ENCODE measurements at places on chromosomes 3 and 15. TPM values are rescaled to one million over a fixed set of nuclear protein-coding genes. Genes with fewer than 3 reads are reported as not detected.

The FETUB gene
- polyA plus RNA-seq = not detected

The AADACL2 gene
- 0.01 TPM for polyA plus RNA-seq

GRCh38 chr3:63150880-63151279, 127.2 kb upstream of the SYNPR start:
- no peaks in the 10 kb centered on the region for H3K27me3 ChIP-seq
- H3K36me3 ChIP-seq = no peaks in the 10 kb centered on the region
- H3K27ac ChIP-seq = no peak overlapping the region
- no peak for DNase-seq

- no peaks in the 10 kb centered on the region for H3K36me3 ChIP-seq
- no peaks in the 10 kb centered on the region for H3K27me3 ChIP-seq
- peak overlapping the region; percentile 87 for H3K27ac ChIP-seq
- H3K4me3 ChIP-seq = no peak overlapping the region
These were observed 6.3 kb downstream of the ADGRG7 start for GRCh38 chr3:100615684-100616083.

GRCh38 chr15:44082558-44083157, 112.4 kb downstream of the FRMD5 start:
- no peaks in the 10 kb centered on the region for H3K27me3 ChIP-seq
- no peaks in the 10 kb centered on the region for H3K4me1 ChIP-seq
- H3K36me3 ChIP-seq = no peaks in the 10 kb centered on the region

The HDC gene
- 0.28 TPM for polyA plus RNA-seq

DNA sequence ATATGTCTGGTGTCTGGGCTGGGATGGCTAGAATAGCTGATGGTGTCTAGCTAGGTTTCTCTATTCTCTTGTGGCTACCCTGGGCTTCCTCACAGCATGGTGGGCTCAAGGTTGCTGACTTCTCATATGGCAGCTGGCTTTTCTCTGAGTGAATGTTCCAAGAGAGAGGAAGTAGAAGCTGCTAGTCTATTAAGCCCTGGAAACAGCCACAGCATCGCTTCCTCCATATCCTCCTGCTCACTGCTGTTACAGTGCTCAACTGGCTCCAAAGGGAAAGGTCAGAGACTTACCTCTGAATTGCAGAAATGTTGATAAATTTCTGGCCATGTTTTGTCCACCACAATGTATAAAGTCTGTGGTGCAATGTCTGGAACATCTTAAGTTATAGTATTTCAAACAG, 299.9 kb upstream of the ADAMTS9 start:
- H3K4me1 ChIP-seq = no peaks in the 10 kb centered on the region
- no peak for DNase-seq
- H3K27me3 ChIP-seq = no peaks in the 10 kb centered on the region
- no peaks in the 10 kb centered on the region for H3K36me3 ChIP-seq
- H3K27ac ChIP-seq = no peak overlapping the region

The TADA3 gene
- 50.0 TPM for polyA plus RNA-seq

DNA sequence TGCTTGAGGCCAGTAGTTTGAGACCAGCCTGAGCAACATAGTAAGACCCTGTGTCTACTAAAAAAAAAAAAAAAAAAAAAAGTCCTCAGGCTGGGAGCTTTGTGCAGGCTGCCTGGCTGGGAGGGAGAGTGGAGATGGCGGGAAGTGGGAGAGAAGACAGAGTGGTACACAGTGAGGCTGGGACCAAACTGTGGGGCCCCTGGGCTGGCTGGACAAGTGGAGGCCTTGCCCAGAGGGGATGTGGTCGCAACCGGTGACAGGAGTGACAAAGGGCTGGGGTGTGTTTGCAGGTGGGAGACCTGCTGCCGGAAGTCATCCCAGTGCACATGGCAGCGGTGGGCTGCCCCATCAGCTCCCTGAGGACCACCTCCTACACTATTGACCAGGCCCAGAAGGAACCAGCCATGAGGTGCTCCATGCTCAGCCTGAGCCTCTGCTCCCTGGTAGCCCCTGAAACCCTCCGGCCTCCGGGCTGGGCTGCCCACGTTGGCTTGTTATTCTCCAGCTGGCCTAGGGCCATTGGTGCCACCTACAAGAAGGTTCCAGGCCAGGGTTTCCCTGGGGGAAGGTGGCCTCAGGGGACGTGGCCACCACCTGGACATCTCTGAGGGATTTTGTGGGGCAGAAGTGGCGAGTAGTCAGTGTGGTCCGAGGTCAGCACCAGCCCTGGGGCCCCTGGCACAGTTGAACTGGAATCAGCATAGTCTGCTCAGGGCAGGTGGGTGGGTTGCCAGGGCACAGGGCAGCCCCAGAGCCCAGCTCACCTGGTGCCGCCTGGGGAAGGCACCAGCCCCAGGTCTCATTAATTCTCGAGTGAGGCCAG, 22.7 kb downstream of the ACAA1 start:
- no peak for DNase-seq
- no peaks in the 10 kb centered on the region for H3K27me3 ChIP-seq
- peaks cover 6% of the 10 kb centered on the region for H3K36me3 ChIP-seq

The ACKR2 gene
- 2.6 TPM for polyA plus RNA-seq

The GOLGA6A gene
- polyA plus RNA-seq = 0.15 TPM

The PAQR9 gene
- polyA plus RNA-seq = 0.13 TPM

The ADIPOQ gene
- polyA plus RNA-seq = not detected

- H3K27me3 ChIP-seq = peaks cover 15% of the 10 kb centered on the region
- H3K36me3 ChIP-seq = no peaks in the 10 kb centered on the region
- no peak overlapping the region for H3K4me3 ChIP-seq
- no peak for DNase-seq
- no peak overlapping the region for H3K27ac ChIP-seq
These were observed 57.5 kb upstream of the TRA2B start for GRCh38 chr3:185995352-185995751.

The FRMD5 gene
- 1.7 TPM for polyA plus RNA-seq

The ZNF774 gene
- 6.0 TPM for polyA plus RNA-seq

- no peak overlapping the region for H3K4me3 ChIP-seq
- no peak for DNase-seq
- H3K36me3 ChIP-seq = no peaks in the 10 kb centered on the region
- no peaks in the 10 kb centered on the region for H3K27me3 ChIP-seq
These were observed 181.3 kb upstream of the EOMES start for GRCh38 chr3:27903446-27903845.

DNA sequence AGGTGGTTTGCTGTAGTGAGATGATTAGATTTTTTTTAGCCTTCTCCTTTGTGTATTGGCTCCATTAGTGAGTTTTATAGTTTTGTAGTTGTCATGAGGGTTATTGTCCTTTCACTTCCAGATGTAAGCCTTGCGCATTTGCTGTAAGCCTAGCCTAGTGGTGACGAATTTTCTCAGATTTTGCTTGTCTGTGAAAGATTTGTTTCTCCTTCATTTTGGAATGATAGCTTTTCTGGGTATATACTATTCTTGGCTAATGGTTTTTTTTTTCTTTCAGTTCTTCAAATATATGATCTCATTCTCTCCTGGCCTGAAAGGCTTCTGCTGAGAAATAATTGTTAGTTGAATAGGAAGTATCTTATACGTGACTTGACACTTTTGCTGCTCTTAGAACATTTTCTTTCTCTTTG, 166.5 kb upstream of the THRB start:
- DNase-seq = no peak
- H3K27me3 ChIP-seq = no peaks in the 10 kb centered on the region
- no peak overlapping the region for H3K4me3 ChIP-seq

GRCh38 chr3:75012791-75013331, 398.4 kb upstream of the CNTN3 start:
- no peaks in the 10 kb centered on the region for H3K4me1 ChIP-seq
- H3K4me3 ChIP-seq = no peak overlapping the region
- H3K27me3 ChIP-seq = no peaks in the 10 kb centered on the region

The STRA6 gene
- 22.2 TPM for polyA plus RNA-seq

The EPHB1 gene
- polyA plus RNA-seq = 3.7 TPM

- no peak overlapping the region for H3K4me3 ChIP-seq
- no peak for DNase-seq
- no peaks in the 10 kb centered on the region for H3K27me3 ChIP-seq
These were observed 161.2 kb upstream of the NECTIN3 start for GRCh38 chr3:110910346-110910955.

GRCh38 chr15:95464509-95464908, 866.0 kb upstream of the NR2F2 start:
- DNase-seq = no peak
- no peak overlapping the region for H3K4me3 ChIP-seq
- H3K4me1 ChIP-seq = no peaks in the 10 kb centered on the region
- no peaks in the 10 kb centered on the region for H3K36me3 ChIP-seq
- no peaks in the 10 kb centered on the region for H3K27me3 ChIP-seq
- H3K27ac ChIP-seq = no peak overlapping the region

DNA sequence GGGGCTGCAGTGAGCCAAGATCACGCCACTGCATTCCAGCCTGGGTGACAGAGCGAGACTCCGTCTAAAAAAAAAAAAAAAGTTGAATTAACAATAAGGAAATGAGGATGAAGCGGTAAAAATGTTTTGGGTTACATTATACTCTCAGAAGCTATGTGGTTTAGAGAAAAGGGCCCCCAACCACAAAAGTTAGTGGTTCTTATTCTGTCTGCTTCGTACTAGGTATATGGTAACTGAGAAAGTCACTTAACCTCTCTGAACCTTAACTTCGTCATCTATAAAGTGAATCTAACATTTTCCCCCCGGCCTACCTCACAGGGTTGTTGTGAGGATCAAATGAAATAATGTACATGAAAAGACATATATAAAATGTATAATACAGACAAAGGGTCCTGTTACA, 38.4 kb upstream of the EHHADH start:
- H3K27ac ChIP-seq = no peak overlapping the region
- no peak overlapping the region for H3K4me3 ChIP-seq
- H3K27me3 ChIP-seq = no peaks in the 10 kb centered on the region
- peaks cover 6% of the 10 kb centered on the region for H3K36me3 ChIP-seq

- no peak for DNase-seq
- H3K27ac ChIP-seq = no peak overlapping the region
- no peak overlapping the region for H3K4me3 ChIP-seq
These were observed 8.5 kb downstream of the CHRD start for GRCh38 chr3:184388164-184388935.

- no peaks in the 10 kb centered on the region for H3K27me3 ChIP-seq
- DNase-seq = no peak
- peak overlapping the region; percentile 66 for H3K27ac ChIP-seq
These were observed 24.2 kb upstream of the NEO1 start for GRCh38 chr15:73028031-73028430.

DNA sequence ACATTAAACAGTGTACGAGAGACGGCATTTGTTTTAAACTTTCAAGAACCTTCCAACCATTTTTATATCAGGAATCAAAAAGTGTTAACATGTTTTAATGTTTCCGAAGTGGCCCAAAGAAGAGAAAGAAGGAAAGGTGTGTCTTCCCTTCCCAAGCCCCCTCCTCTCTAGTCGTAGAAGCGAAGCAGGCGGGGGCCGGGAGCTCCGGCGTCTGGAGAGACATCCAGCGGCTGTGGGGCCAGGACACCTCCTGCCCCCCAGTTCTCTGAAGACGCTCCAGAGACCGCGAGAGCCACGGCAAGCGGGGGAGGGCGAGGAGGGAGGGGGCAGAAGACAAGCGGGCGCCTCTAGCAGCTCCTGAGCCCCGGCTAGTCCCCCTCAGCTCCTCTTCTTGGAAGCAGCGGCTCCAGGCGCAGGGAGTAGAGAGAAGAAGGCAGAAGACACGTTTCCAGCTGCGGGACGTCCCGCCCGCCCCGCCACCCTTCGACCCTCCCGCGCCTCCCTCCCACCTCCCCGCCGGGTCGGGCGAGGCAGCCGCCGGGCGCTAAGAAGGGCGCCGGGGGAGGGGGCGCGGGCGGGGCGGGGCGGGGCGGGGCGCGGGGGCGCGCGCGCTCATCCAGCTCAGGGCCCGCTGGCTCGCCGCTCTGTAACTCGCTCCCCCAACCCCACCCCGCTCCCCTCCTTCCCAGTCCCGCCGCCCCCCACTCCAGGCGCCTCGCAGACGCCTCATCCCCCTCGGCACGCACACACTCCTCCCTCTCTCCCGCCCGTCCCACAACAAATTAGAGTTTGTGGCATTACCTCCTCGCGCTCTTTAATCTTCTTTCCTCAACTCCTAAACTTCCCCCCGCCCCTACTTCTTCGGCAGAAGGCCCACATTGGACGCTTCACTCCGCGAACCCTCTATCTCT, at the start of gene ZBTB20:
ZBTB20 (minus strand) TSS at position 871 of the 911 bp plus-strand sequence.
- peak within 1 kb of the TSS; percentile 95 for H3K4me3 ChIP-seq
- H3K36me3 ChIP-seq = no peaks in the 10 kb centered on the region
- H3K27me3 ChIP-seq = no peaks in the 10 kb centered on the region
- H3K4me1 ChIP-seq = peaks cover 4% of the 10 kb centered on the region

The TRIM42 gene
- polyA plus RNA-seq = not detected

DNA sequence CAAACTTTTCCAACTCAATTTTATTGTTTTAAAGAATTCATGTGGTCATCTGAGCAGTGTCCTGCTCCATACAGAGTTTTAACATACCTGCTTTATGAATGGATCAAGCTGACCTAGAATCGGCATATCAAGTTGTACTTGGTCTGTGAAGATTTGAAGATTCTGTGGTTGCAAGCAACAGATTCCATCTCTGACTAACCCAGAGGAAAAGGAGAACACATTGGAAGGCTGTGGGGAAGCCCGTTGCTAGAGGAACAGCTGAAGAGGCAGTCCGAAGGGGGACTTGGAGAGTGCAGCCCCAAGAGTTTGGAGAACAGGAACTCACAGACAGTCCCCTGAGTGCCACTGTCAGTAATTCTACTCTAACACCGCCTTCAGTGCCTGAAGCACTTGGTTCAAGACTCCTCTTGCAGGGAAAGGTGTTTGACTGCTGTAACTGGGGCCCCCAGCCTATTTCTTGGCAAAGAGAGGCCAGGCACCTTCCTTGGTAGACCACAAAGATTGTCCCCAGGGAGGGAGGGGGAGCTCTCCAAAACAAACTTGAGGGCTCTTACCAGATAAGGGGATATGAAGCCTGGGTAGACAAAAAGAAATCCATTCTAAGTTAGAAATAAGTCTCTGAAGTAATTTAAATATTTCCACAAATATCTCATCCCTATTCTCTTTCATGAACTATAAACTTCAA, 88.8 kb downstream of the LARS2 start:
- H3K27me3 ChIP-seq = no peaks in the 10 kb centered on the region
- peaks cover 27% of the 10 kb centered on the region for H3K36me3 ChIP-seq
- H3K4me1 ChIP-seq = peaks cover 16% of the 10 kb centered on the region
- DNase-seq = no peak

GRCh38 chr15:79467865-79468586, 35.9 kb downstream of the MINAR1 start:
- no peak for DNase-seq
- no peaks in the 10 kb centered on the region for H3K36me3 ChIP-seq
- H3K27ac ChIP-seq = no peak overlapping the region
- H3K4me1 ChIP-seq = no peaks in the 10 kb centered on the region

The MAPKBP1 gene
- 33.4 TPM for polyA plus RNA-seq

The GOLGA6L25 gene
- polyA plus RNA-seq = not detected

GRCh38 chr3:24688446-24689148, 193.9 kb upstream of the THRB start:
- no peak for DNase-seq
- no peaks in the 10 kb centered on the region for H3K27me3 ChIP-seq
- no peak overlapping the region for H3K27ac ChIP-seq

The FGF12 gene
- polyA plus RNA-seq = 2.1 TPM

- no peaks in the 10 kb centered on the region for H3K36me3 ChIP-seq
- no peaks in the 10 kb centered on the region for H3K27me3 ChIP-seq
- no peak overlapping the region for H3K27ac ChIP-seq
- no peak overlapping the region for H3K4me3 ChIP-seq
- H3K4me1 ChIP-seq = no peaks in the 10 kb centered on the region
These were observed 313.0 kb upstream of the COL8A1 start for GRCh38 chr3:99325402-99325801.

- H3K27ac ChIP-seq = no peak overlapping the region
- DNase-seq = no peak
- H3K4me1 ChIP-seq = peaks cover 4% of the 10 kb centered on the region
- H3K27me3 ChIP-seq = no peaks in the 10 kb centered on the region
- no peak overlapping the region for H3K4me3 ChIP-seq
- peaks cover 2% of the 10 kb centered on the region for H3K36me3 ChIP-seq
These were observed 3.7 kb downstream of the KPNA1 start for GRCh38 chr3:122510878-122511535.

The FHIT gene
- polyA plus RNA-seq = 35.8 TPM

Measured in large intestine (tissue), 12 donors.